Frontal cortex (tissue), 4 donors: ENCODE measurements at places on chromosomes 16 and 17.

DNA sequence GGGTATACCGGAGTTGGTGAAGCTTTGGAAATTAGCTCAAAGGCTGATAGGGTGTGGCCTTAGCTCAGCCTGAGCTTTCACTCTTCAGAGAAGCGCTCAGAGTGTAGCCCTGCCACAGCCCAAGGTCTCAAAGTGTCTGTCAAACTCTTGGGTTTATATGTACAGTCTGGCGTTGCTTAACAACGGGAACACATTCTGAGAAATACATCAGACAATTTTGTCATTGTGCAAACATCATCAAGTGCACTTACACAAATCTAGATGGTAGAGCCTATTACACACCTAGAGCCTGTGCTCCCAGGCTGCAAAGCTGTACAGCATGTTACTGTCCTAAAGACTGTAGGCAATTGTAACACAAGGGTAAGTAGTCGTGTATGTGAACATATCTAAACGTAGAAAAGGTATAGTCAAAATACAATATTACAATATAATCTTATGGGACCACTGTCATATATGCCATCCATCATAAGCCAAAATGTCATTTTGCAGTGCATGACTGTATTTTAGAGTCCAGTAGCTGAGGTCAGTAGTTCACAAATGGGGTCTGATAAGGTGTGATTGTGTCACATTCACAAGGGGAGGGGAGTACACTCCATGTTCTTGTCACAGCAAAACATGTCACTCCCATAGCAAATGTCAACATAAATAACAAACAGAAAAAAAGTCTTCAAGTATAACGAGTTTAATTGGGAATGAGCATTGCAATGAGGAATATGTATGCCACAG lies 20.6 kb downstream of the CHAD start:
- DNase-seq = no peak

GRCh38 chr17:34254146-34254545 lies 939 bp upstream of the CCL2 start:
- no peak for DNase-seq

DNA sequence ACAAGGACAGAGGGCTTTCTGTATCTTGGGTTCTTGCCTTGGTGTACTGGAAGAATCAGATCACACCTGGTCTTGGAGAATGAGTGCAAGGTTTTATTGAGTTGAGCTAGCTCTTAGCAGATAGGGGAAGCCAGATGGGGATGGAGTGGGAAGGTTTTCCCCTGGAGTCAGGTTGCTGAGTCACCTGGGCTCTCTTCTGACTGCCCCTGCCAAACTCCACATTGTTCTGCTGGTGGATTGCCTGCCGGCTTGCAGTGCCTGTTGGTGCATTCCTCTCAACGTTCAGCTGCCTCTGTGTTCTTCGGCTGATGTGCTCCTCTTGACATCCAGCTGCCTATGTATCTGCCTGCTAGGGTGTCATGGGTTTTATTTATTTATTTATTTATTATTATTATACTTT lies 1431.1 kb downstream of the CDH8 start:
- no peak for DNase-seq

DNA sequence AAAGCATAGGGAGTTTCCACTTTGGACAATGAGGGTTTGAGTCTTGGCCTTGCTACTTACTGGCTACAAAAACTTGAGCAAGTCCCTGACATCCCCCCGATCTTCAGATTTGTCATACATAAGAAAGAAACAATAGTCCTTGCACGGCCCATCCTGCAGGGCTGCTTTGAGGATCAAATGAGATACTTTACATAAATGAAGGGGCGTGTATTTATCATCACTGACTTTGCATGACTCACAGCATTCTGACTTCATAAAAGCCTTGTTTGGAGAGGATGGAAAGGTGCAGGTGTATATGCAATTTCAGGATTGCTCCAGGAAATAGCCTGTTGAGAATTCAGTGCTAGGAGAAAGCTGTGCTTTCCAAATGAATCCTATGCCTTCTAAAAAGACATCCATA lies 465.0 kb upstream of the MAF start:
- no peak for DNase-seq

DNA sequence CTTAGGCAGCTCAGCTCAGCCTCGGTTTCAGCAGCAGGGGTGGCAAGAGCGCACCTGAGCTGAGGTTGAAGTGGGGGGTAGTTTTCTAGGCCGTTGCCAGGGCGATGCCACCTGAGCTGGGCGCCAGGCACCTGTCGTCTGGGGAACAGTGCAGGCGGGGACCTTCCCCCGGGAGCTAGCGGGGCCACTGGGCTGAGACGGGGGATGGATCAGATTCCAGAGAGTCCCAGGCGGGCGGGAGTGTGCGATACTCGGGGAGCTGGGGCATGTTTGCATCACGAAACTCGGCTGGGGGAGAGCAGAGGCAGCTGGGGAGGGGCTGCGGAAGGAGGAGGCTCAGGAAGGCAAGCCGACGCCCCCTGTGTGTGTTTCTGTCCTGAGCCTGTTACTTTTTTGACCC lies 477 bp upstream of the CLDN9 start:
- DNase-seq = no peak

DNA sequence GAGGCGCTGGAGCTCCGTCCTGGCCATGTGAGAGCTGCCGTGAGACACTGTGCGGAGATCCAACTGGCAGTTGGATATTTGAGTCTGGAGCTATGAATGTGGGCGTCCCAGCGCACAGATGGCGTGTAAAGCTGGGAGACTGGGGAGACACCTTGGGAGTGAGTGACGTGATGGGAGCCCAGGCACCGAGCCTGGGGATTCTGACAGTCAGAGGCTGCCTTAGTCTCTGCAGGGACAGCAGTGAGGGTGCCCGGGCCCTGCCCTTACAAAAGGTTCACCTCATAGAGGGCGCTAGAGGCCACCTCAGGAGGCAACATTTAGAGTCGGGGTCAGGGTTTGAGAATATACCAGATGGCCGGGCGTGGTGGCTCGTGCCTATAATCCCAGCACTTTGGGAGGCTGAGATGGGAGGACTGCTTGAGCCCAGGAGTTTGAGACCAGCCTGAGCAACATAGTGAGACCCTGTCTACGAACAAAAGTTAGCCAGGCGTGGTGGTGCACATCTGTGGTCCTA lies 194.1 kb upstream of the GSE1 start:
- no peak for DNase-seq

GRCh38 chr16:73921295-73921694 lies 375.3 kb upstream of the PSMD7 start:
- no peak for DNase-seq

DNA sequence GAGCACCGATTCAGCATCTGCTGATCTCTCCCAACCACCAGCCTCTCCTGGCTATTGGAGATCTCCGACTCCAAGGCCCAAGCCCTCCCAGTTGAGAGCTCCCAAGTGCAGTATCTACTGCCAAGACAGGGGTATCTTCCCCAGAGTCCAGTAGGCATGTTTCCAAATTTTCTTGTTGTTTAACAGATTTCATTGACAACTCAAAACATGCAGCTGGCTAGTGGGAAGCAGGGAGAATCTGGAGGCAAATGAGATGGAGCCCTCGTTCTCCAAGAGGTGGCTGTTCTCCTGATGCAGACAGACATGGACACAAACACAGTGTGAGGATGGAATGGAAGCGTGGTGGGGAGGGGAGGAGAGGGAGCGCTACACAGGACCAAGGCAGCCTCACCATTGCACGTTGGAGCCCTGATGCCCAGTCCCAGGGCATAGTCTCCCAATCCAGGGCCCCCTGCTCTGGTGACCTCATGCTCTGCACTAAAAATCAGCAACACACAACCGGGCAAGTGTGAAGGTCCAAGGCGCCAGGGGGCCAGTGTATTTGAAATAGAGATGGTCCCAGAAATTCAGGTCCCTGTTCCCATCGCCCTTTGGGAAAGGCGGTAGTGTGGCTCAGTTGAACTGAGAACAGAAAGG lies 31.7 kb downstream of the SMARCE1 start:
- no peak for DNase-seq

- peak; percentile 14 for DNase-seq
Measured at GRCh38 chr17:35930211-35931065, at the start of gene RDM1. RDM1 (minus strand) TSS chr17:35930773; CDS start chr17:35930727, 46 bp downstream.

GRCh38 chr17:62616993-62617893 lies 10.2 kb upstream of the MRC2 start:
- DNase-seq = no peak
